Stimulated activated CD4-positive, alpha-beta T cell treated with anti-CD3 and anti-CD28 coated beads, TNF-alpha, amount 100 ng/mL, for 24 hours (primary cell): ENCODE measurements at places on chromosomes 13 and 19.

GRCh38 chr13:90738881-90739280 is 608.6 kb upstream of the MIR17HG start:
- DNase-seq, result no peak

DNA sequence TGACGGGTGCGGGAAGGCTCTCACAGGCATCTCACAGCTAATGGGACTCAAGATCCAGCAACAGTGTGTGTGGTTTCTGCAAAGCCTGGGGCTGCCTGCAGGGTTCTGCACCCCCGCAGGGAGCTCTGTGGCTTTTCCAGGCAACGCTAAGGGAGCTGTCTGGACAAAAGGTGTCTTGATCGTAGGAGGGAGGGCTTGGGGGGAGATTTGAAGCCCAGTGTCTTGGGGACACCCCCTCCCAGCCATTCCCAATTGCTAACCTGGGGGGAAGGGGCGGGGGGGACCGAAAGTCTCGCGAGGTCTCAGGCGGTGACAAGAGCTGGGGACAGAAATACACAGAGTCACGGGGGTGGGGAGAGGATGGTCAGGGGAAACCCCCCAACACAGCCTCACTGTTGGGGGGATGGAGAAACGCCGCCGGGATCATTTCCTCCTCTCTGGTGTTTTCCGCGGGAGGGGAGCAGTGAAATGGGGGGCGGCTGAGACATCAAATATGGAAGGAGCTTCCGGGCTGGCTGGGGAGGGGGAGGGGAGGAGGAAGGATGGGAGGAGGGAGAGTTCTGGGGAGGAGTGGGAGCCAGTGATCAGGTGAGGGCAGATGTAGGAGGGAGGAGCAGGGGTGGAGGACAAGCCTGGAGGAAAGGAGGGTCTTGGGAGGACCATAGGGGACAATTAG is 13.3 kb downstream of the KCNC3 start:
- DNase-seq, result no peak

DNA sequence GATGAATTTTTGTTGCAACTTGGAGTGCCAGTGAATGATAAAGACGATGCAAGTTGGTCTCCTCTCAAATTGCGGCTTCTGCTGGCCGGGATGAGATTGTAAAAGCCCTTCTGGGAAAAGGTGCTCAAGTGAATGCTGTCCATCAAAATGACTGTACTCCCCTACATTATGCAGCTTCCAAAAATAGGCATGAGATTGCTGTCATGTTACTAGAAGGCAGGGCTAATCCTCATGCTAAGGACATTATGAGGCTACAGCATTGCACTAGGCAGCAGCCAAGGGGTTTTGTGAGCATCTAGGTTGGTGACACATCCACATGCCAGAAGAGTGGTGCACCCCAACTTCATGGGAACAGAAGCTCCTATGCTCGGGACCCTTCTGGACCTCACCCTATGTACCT is 22.2 kb upstream of the KLF5 start:
- no peak for DNase-seq

- DNase-seq, result no peak
These were observed 16.8 kb downstream of the FCGBP start for GRCh38 chr19:39917561-39918182.

DNA sequence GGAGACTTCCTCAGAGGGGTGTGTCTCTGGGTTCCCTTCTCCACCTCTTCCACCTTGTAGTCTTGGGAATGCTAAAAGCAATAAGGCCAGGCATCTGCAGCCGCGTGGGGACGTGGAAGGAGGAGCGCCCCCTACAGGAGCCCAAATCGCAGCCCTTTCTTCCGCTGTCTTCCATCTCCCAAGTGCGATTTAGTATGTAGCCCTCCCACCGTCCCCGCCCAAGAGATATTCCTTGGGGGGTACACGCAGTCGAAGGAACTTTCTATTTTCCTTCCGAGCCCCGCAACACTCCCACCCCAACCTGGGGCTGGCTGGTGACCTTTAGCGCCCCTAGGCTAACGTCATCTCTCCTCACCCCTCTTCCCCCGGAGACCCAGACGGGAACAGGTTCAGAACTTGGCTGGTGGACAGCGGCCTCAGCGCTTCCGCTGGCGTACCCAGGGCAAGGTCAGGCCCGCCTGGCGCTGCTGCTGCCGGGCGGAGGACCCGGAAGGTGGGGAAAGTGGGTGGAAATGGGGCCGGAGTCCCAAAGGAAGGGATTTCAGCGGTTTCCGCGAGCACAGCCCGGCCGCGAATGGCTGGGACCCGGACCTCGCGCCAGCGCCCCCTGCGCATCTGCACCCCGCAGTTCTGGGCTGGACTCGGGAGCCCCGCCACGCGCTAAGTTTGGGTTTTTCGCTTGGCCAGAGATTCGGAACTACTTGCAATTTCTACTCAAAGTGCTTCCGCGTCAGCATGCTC is 2.1 kb upstream of the PCDH8 start:
- peak; percentile 35 for DNase-seq
